ENCODE measurements at places on chromosomes 7 and 10.
A peak's percentile ranks its signal among the peaks of the same experiment; 100 is the strongest.

- DNase-seq, result no peak
These were observed 63.8 kb downstream of the SLC37A3 start for GRCh38 chr7:140334341-140335057.

DNA sequence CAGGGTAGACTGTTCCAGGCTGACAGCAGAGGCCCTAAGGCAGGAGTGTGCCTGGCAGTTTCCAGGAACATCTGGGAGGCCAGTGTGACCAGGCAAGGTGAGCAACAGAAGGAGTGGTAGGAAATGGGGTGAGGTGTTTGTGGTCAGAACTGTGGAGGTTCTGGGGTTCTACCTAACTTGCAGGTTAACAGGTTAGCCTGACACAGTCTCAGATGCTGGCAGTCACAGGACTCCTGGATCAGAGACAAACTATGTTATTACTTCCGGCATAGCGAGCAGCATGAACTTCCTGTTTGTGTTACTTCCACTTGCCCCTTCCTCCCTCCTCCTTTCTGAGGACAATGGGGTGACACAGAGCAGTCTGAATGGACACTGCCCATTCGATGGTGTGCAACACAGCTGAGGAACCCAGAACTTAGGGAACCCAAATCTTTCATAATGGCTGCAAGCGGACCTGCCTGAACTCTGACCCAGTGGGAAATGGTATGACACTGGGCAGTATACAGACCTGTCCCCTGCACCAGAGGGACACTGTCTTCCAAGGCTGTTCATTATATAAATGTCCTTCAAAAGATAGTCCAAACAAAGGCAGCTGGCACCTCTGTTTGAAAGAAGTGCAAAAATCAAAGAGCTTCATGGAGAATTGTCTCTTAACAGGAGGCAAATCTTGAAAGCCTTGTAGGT lies 3.9 kb upstream of the SAR1A start:
- no peak for DNase-seq

DNA sequence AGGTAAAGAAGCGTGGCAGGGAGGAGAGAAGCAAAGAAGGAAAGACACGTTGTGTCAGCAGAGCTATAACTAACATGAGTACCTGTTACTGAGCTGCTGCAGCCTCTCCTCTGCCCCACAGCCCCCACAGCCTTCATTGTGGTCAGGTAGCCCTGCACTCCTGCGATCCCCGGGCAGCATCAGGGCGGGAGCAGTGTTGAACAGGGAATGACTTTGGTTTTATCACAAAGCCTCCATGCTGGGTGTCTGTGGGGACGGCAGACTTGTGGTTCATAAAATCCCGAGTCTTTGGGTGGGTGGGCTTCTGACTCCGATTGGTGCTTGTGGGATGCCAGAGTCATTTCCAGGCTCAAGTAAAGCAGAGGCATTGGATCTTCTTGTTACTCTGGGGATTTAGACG lies 14.8 kb upstream of the PRKAG2 start:
- no peak for DNase-seq

DNA sequence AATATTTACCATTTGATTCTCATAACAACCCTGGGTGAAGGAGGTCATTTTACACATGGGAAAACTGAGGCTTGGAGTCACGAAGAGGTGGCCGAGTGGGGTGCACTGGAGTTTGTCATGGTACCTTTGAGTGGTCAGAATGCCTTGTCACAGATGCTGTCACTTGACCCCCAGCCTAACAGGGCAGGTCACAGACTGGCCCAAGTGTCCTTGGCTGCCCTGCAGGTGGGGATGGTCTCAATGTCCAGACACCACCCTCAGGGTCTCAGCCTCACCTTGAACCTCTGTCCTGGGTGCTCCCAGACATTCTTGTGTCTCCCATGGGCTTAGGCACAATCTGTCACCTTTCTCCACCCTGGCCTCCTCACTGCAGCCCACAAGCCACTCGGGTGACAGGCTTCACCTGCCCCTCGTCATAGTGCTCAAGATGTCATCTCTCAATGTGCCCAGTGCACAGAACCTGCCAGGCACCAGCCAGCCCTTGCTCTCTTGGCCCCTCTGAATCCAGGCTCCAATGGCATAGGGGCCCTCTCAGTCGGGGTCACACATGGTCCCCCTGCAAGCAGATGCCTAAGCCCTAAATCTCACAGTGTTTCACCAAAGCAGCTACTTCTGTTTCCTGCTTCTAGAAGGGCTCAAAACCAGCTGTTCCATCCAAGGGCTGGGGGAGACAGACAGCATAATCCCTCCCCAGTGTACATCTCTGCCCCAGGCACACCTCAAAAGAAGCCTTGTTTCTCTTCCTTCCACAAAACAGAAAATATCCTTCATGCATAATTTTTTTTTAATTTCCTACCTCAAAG lies 76.8 kb upstream of the NANOS1 start:
- no peak for DNase-seq

GRCh38 chr7:75950111-75950681 lies 35.2 kb downstream of the POR start:
- no peak for DNase-seq

GRCh38 chr7:101180130-101180755 lies at the start of gene NAT16:
Gene NAT16, minus strand, starts transcription at chr7:101180293. Its CDS starts 5,486 bp downstream, at chr7:101174807.
- DNase-seq, result no peak

GRCh38 chr7:80623503-80624252 lies 14.8 kb upstream of the CD36 start:
- no peak for DNase-seq

DNA sequence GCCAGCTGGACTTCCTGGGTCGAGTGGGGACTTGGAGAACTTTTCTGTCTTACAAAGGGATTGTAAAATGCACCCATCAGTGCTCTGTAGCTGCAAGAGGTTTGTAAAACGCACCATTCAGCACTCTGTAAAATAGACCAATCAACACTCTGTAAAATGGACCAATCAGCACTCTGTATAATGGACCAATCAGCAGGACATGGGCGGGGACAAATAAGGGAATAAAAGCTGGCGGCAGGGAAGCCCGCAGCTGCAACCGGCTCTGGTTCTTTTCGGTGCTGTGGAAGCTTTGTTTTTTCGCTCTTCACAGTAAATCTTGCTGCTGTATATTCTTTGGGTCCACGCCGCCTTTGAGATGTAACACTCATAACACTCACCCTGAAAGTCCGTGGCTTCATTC lies 151.9 kb downstream of the GALNT17 start:
- no peak for DNase-seq

GRCh38 chr10:21832821-21833130 lies 170.8 kb downstream of the DNAJC1 start:
- DNase-seq, result no peak

- DNase-seq, result no peak
These were observed 33.8 kb upstream of the LOXL4 start for GRCh38 chr10:98301664-98302319.

- no peak for DNase-seq
These were observed 100.2 kb upstream of the SORCS1 start for GRCh38 chr10:107264742-107265141.

DNA sequence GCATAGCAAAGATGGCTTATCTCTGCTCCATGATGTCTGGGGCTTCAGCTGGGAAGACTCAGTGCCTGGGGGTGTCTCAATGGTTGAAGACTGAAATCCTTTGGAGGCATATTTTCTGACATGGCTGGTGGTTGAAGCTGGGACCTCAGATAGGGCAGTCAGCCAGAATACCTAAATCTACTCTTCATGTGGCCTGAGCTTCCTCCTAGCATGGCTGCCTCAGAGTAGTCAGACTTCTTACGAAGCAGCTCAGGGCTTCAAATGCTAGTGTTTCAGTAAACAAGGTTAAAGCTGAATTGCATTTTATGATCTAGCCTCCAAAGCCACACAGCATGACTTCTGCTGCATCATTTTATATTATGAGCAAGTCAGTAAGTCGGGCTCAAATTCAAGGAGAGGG lies 2.6 kb upstream of the BRAF start:
- DNase-seq, result no peak

GRCh38 chr7:47520406-47520805 lies 61.5 kb downstream of the TNS3 start:
- DNase-seq, result peak; percentile 77

DNA sequence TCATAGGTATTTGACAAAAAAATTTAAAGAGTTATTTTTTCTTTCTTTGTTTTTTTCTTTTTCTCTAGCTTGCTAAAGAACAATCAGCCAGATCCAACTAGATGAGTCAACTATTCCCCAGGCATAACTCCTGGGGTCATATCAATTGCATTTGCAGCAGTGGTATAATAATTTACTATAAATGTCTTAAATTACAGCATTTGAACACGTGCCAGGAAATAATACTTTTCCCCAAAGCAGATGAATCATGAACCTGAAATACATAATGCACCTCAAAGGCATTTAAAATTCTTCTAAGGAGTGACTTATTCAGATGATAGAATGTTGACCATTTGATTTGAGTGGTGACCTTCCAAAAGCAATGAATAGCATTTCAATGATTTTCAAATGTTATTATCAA lies 190.1 kb downstream of the LRRTM3 start:
- DNase-seq, result no peak

- DNase-seq, result no peak
These were observed 174.8 kb downstream of the DKK1 start for GRCh38 chr10:52488606-52489485.

- DNase-seq, result no peak
These were observed 10.4 kb downstream of the CHST3 start for GRCh38 chr10:71974489-71975021.

GRCh38 chr10:80276335-80276734 lies 13.1 kb downstream of the MAT1A start:
- DNase-seq, result no peak

DNA sequence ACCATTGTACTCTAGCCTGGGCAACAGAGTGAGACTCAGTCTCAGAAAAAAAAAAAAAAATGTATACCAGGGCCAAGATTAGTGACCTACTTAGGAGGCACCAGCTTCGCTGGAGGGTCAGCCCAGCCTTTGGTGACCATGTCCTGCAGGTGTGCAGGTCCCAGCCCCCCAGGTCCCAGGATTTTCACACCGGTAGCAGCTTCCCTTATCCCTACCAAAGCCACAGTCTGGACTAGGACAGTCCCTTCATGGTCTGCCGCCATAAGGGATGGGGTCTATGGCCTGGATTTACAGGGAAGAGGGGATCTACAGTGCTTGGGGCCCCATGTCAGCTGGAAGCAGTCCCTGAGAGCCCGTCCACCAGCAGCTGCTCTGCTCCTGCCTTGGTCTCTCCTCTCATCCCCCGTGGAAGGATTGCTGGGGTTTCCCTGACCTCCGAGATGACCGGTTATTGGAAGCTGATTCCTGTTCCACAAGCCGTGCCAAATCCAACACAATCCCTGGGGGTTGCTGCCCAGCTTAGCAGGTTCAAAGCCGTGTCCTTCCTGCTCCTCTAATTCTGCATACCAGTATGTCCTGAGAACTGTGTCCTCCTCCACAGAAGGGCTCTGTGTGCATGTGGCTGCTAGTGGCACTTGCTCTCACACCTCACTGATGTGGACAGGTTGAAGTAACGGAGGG lies 11.0 kb upstream of the NDUFB2 start:
- DNase-seq, result no peak

- DNase-seq, result peak; percentile 75
These were observed 507 bp downstream of the STN1 start for GRCh38 chr10:103917302-103918052.

DNA sequence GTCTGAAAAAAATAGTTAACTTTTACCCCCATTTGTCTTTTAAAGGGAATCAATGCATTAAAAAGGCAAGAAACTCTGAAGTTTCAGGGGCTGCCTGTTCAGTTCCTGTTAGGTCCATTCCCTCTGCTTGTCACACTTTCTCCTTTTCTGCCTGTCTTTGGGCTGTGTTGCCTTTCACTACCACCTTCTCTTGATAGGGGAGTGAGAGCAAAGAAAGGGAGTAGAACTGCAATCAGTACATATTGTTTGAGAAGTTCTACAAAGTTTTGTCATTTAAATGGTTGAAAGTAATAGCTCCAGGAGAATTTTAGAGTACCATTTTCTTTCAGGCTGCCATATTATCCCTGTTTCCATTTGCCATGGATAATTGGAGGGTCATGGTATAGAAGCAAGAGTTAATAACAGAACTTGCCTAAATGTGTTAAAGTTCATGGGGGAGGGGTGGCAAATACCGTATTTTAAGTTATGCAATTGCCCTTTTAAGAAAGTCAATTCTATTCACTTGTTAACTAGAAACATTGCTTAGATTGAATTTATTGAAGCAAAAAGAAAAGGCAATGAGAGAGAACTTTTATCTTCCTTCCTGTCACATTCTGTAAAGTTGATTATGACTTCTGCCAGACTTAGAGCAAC lies 38.6 kb downstream of the MPLKIP start:
- DNase-seq, result no peak

GRCh38 chr7:46245586-46246111 lies 324.6 kb upstream of the IGFBP3 start:
- no peak for DNase-seq
